M059J (cell line): ENCODE measurements at places on chromosomes 5 and 9.
A peak's percentile ranks its signal among the peaks of the same experiment; 100 is the strongest.

- peak; percentile 76 for DNase-seq
These were observed 244.8 kb upstream of the IRX2 start for GRCh38 chr5:2996248-2996647.

- no peak for DNase-seq
These were observed 425.6 kb upstream of the MEF2C start for GRCh38 chr5:89308606-89309040.

- DNase-seq: no peak
These were observed 5.4 kb upstream of the HEMGN start for GRCh38 chr9:97943308-97943855.

DNA sequence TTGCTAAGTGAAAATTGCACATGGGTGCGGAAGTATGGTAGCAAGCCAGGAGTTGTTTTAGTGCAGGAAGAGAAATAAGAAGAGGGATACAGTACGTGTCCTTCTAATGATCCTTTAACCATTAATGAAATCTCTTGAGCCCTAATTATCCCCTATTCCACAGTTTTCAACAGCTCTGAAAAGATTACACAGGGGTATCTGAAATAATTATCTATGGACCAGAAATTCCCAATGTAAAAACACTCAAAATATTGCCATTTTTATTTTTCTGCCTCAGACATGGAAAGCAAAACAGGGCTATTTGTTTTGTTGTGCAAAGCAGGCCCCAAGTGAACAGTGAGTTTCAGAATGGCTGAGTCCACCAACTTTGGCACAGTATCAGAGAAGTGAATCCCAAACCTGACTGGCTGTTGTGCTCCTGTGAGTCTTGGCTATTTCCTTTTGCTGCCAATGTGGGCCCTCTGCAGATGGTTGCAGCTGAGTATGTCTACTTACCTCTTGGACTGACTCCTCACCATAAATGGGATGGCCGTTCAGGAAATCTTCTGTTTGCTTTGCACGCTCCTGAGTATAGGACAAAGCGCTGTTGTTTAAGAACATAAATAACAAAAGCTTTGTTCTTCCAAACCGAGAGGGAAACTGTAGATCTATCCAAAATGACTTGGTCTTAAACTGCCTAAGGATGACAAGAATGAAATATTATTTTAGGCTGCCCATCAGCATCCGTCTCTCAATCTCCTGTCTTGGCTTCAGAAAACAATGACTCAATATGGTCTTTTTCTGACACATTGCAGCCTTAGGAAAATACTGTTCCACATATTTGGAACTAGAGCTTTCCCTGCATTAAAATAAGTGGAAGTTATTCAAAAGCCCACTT is 204.1 kb downstream of the DEPDC1B start:
- DNase-seq: peak; percentile 67

DNA sequence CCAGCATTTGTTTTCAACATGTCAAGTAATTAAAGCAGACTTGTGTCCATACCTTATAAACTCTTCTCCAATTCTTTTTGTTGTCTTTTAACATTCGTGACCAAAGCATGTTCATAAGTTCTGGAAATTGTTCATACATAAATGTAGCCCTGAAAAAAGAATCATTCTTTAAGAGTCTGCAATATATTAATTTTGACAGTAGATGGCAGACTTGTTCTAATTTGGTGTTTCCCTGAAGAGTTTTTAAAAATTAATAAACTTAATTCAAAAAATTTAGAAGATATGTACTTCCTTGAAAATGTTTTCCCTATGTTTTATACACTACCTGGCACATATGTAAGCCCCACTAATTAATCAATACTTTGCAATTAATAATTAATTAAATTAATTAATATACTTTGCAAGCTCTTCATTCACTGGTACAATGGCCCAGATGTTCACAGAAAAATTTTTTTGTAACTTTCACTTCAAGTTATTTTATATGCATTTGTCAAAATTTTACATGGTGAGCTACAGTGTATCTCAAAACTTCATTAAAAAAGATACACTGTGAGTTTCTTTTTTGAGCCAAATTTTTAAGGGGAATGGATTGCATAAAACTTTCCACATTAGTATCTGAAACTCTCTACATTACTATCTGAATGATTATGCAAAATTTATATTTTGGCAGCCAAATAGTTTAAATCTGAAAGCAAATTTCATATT is 42.1 kb downstream of the CLINT1 start:
- DNase-seq: peak; percentile 17

DNA sequence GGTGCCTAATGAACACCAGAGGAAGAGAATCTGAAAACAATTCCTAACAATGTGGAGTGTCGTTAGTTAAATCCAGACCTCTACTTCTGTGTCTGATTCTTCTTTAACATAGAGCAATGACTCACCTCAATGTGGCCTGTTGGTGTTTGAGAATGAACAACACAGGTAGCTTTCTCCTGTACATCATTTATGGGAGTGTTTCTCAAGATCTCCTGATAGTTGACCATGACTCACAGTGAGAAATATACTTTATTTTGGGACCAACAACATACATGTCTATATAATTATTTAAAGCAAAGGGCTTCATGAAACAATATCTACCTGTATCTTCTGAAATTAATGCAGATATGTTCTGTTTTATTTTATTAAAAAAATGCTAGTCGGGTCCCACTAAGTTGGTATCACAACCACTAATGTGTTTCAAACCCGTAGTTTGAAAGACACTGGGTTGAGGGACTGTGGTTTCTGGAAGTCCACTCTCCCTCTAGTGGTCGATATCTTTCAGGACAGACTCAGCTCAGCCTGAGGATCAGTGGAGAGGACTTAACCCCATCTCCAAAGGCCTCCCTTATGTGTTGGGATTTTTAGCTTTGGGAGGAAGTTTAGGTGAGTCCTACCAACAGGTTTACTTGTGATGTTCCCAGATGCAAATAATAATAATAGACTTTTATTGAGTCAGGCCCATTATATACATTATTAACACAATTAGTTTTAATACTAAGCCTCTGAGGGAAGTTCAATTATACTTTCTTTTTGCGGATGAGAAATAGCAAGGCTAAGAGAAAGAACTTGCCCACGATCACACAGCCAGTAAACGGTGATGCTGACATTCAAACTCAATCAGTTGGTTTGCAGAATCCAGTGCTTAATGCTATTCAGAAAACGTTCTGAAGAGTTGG is 70.0 kb upstream of the KLF9 start:
- peak; percentile 85 for DNase-seq

- DNase-seq: no peak
These were observed 22.9 kb upstream of the CAVIN4 start for GRCh38 chr9:100554935-100555401.

- DNase-seq: no peak
These were observed 87.7 kb upstream of the CKMT2 start for GRCh38 chr5:81145329-81145935.

DNA sequence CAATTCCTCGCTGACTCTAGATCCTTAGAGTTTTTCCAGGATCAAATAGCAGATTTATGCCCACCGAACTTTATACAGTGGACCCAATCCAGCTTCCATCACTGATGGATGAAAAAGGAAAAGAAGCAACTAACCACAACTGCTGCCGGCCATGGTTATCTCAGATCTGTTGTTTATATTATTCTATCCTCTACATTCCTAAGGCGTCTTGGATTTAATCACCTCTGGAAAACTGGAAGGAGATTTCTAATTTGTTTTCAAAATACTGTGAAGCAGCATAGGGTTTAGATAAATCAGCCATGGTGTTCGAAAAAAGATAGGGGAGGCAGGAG is 663 bp upstream of the ZNF366 start:
- DNase-seq: peak; percentile 75

GRCh38 chr9:33129886-33130881 is 37.0 kb downstream of the B4GALT1 start:
- no peak for DNase-seq

GRCh38 chr9:127185931-127186781 is 63.7 kb upstream of the ANGPTL2 start:
- DNase-seq: no peak

- peak; percentile 43 for DNase-seq
These were observed 52.0 kb upstream of the KCNIP1 start for GRCh38 chr5:170451747-170452365.

DNA sequence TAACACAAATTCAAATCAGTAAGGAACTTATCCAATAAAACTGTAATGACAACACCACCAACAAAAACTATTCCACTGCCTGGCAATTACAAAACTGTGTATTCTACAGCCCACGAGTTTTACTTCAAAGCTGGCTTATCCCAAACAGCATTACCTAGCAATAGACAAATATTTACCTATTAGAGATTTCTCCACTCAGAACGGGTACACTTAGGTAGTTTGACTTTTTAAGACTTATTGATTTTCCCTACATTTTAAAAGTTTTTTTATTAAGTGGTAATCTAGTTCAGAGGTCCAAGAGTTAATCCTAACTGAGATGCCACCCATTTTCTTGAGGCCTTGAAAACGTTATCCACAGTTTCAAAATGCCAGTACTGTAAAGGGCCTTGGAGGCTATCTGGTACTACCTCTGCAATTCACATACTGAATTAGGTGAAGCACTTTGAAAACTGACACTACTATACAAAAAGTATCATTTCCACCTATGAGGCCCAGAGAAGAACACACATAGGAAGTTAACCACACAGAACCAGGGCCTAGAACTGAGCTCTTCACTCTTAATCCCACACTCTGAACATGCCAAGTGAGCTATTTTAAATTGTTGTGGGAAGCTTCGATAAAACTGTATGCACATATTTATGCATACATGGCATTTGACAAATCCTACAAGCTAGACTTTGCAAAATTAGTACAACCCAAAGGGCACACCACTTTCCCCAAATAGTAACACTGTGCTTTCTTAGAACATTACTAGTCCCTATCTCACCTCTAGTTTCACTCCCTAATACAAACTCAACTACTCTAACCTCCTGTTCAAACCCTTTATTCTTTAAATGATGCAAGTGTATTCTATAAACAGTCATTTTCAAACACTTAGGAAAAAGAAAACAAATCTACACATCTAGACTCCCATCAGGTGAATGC is 2.1 kb downstream of the NADK2 start:
- DNase-seq: peak; percentile 38

DNA sequence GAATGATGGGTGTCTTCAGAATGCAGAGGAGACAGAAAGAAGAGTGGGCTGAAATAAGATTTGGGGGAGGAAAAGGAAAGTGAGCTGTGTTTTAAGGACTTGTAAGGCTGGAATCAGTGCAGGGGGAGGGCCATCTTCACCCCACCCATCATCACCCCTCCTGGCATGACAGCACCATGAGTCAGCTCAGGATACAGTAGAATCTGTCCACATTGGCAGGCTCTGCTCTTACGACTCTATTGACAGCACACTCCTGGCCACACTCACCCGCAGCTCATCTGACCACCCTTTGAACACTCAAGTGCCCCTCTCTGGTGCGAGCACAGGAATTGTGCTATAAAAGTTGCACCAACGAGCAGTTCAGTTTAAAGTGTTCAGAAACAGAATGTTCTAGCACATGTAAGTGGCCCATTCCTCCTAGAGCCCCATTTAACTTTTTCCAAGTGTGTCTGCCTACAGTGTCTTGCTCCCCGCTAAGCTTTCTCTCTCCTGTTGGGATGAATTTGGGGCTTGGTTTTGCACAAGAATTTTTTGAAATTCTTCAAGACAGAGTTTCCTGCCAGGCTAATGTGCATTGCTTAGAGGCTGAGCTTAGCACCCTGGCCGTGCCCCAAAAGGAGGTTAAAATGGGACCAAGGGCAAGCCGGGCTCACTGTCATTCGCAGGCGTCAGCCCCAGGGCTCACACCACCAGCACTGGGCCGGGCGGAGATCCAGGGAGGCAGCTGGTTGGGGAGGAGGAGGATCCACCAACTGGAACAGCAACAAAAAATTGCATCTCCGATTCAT is 12.0 kb downstream of the ADRA1B start:
- DNase-seq: peak; percentile 89

DNA sequence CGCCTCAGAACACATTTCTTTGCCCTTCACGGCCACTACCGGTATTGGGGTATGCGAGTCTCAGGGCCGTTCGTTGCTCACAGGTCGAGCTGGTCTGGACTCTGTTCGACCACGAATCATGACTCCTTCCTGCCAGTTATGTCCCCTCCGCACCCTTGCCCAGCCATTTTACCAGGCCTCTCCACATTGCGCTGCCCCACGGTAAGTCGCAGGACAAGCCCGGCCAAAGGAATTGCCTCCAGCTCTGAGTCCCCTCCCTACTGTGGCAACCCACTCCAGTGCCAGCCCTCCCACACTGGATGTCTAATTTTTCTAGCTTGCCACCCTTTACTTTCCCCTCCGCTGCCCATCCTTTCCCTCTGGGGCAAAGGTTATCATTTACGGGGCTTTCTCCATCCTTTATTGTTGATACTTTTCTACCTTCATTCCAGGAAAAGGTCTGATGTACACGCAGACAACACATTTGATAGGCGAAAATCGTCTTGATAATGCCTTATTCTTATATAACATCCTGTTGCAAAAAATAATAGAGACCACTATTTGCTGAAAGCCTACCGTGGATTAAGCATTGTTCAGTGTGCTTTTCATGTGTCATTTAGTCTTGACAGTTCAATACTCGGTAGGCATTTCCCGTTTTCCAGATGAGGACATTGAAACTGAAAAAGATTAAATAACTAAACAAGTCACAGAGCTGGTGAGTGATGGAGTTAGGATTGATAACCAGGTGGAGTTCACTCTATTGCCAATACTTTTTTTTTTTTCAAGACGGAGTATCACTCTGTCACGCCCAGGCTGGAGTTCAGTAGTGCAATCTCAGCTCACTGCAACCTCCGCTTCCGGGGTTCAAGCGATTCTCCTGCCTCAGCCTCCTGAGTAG is 958 bp upstream of the HSPA5 start:
- no peak for DNase-seq
